NCI-H1694 (cell line): ENCODE measurements at places on chromosomes 13 and 19.

- peak; percentile 35 for DNase-seq
Measured at GRCh38 chr13:99686157-99686572, 184.9 kb downstream of the TM9SF2 start.

DNA sequence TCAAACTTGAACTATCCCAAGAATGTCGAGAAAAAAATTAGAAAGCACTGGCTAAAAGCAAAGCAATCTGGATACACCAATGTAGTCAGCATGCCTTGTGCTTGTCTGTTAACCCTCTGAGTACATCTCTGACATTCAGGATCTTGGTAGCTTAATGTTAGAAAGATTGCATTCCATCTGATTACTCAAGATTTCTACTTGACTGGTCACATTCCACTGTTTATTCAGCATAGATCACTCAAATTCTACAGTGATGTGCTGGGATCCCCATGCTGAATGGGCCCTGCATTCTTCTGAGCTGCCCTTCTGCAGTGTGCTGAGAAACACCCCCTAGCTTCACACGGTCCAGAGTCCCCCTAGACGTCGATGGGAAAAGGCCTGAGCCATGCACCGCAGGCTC is 295.4 kb upstream of the MAB21L1 start:
- DNase-seq = no peak

DNA sequence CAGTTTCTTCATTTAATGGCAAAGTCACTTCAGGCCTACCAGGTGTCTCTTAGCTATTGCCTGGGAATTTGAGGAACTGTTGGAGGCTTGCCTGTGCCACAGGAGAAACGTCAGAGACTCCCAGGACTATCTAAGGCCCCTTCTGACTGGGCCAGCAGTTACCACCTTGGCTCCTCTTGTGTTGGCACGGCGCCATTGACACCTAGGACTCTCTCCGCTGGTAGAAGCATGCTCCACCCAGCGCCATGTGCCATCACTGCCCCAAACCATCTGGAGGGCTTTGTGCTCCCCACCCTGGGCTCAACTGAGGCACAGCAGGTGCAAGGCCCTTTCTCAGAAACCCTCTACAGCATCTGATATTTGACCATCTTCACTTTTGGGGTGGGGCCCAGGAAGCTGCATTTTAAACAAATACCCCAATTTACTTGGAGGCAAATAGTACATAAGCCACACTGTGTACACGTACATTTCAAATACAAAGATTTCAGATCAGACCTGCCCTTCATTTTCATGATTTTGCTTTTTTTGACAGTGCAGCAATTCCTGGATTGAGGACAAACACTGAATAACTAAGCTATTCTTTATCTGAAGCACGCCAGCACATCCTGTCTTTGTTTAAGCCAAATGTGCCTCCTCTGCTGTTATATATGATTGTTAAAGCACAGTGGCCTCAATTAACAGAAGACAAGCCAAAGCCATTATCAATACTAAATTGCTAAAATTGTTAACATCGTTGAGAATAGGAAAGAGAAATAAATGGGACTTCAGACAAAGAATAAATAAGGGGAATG is 59.9 kb upstream of the TPP2 start:
- DNase-seq = no peak

DNA sequence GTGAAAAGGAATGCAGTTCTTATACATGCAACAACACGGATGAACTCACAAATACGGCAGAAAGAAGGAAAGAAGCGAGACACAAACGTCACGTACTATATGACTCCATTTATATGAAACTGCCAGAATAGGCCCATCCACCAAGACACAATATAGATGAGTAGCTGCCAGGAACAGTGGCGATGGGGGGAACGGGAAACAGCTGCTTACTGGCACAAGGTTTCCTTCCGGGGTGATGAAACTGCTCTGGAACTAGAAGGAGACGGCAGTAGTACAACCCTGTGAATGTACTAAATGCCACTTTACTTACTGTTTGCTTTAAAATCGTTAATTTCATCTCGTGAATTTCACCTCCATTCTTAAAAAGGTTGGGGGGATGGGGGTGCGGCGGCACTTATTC is 28.9 kb downstream of the MLLT1 start:
- no peak for DNase-seq

GRCh38 chr19:38834104-38834490 is 2.5 kb upstream of the ECH1 start:
- no peak for DNase-seq

GRCh38 chr13:43760257-43760656 is 26.5 kb downstream of the ENOX1 start:
- peak; percentile 52 for DNase-seq

- DNase-seq = no peak
Measured at GRCh38 chr13:38753878-38754277, 67.0 kb downstream of the FREM2 start.

DNA sequence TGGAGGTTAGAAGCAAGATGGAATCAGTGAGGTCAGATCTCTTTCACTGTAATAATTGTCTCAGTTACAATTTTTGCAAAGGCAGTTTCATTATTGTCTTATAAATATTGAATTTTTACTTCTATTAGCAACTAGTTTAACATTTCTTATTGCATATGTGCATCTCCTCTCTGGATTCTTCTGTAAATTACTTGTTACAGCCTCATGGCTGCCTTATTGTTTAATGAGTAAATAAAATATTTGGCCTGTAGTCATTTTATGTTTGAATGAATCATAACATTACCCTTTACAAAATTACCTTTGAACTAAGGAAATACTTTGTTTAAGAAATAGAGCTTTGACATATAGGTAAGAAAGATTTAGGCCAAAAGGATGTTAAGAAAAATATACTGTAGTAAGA is 212.4 kb downstream of the SLITRK6 start:
- DNase-seq = no peak

DNA sequence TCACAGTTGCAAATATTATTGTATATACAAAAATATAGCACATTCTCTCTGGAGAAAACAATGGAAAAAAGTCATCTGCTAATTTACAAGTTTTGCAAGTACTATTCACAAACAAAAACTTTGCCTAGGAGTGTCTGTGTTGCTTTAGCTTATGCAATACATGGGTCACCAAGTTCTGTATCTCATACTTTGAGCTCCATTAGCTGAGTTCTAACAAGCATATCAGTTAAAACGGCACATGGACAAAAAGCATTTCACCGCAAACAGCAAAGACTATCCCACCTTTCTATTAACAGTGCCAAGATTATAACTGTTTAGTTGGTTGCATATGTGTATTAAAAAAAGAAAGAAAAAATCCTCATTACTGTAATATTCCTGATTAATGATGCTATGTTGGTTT is 4.6 kb downstream of the SPRY2 start:
- no peak for DNase-seq

DNA sequence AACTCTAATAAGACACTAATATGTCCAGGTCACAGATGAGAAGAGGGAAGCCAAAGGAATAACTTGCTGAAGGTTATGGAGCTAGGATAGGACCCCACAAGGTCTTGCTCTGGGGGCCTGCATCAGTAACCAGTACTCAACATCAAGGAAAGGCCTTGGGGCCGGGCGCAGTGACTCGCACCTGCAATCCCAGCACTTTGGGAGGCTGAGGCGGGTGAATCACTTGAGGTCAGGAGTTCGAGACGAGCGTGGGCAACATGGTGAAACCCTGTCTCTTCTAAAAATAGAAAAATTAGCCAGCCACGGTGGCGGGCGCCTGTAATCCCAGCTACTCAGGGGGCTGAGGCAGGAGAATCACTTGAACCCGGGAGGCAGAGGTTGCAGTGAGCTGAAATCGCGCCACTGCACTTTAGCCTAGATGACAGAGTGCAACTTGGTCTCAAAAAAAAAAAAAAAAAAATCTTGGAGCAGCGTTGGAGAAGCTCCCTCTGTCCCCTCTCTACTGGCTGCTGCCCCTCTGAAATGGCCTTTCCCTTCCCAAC is 1.8 kb downstream of the LONP1 start:
- no peak for DNase-seq

GRCh38 chr19:52691215-52691610 is 43.6 kb downstream of the ZNF611 start:
- DNase-seq = no peak

GRCh38 chr13:74070065-74070464 is 64.1 kb downstream of the KLF12 start:
- no peak for DNase-seq

- no peak for DNase-seq
Measured at GRCh38 chr13:111171629-111172028, 56.5 kb downstream of the ARHGEF7 start.
